Germinal center (tissue), 1 donor: ENCODE measurements at places on chromosomes 12 and 14.
A peak's percentile ranks its signal among the peaks of the same experiment; 100 is the strongest.

DNA sequence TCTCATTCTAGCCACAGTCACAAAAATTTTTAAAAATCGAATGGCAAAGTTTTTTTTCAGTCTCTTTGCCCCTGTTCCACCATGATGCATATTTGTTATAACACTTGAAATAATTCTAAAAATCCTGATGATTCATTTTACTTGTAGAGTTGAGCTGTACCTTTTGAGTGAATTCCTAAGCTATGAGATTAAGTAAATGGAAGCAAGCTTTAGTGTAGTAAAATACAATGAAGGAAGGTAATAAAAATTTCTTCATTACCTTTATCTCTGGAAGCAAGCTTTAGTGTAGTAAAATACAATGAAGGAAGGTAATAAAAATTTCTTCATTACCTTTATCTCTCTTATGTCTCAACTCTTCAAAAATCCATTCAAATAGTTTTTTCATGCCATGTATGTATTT, 46.1 kb downstream of the TMTC3 start:
- no peak for DNase-seq

DNA sequence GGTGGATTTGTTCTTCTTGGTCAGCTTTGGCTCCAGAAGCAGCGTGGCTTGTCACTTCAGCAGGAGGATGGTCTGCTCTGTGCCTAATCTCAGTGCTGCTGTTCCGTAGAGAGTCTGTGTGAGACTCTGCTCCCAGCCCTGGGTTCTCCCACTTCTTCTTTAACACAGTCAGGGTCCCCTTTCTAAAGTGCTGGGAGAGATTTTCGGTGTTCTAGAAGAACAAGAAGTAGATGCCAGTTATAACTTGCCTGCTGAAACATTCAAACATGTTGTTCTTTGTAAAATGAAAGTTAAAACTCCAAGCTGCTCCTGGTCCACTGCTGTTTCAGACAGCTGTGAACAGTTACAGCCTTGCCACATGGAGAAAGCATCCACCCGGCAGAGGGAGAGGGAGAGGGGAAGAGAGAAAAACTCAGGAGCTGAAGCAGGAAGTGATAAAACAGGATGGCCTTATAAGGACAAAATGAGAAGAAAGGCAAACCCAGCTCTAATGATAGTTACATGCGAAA, 55.2 kb upstream of the CERS5 start:
- DNase-seq: peak; percentile 24

- no peak for DNase-seq
These were observed 176.6 kb downstream of the FOXN3 start for GRCh38 chr14:89240414-89240813.

DNA sequence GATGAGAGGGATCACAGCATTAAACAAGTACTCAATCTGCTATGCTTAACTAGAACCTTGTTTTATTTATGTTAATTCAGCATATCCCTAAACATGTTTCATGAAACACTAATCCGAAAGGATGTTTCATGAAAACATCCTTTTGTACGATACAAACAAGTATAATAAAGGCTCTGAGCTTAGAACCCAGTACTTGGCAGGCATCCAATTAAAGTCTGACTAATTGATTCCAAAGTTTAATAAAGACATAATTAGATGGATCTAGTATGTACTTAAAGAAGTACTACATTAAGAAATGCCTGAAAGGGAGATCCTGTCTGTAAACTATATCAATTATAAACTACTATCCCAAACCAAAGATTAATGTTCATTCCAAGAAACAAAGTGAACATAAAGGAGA, 51.8 kb downstream of the SCAF11 start:
- no peak for DNase-seq

DNA sequence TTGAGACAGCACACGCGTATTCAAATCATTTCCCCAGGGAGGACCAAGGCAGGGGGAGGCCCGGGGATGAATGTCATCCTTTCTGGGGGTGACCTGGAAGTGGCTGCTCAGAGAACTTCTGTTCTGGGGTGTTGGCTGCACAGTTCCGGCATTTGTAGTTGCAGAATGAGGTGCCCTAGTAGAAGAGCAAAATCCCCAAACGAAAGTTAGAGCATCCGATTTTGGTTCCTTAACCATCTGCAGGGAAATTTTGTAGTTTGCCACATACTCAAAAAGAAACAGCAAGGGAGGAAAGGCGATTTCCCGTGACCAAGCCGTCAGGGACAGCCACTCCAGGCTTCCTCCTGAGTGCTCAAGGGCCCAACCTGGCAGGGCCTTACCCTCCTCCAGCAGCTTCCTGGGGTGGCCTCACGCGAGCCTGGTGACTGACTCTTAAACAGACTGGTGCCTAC, 13.0 kb upstream of the TRAF3 start:
- no peak for DNase-seq

- no peak for DNase-seq
These were observed 57.2 kb downstream of the LRP6 start for GRCh38 chr12:12209675-12210074.

DNA sequence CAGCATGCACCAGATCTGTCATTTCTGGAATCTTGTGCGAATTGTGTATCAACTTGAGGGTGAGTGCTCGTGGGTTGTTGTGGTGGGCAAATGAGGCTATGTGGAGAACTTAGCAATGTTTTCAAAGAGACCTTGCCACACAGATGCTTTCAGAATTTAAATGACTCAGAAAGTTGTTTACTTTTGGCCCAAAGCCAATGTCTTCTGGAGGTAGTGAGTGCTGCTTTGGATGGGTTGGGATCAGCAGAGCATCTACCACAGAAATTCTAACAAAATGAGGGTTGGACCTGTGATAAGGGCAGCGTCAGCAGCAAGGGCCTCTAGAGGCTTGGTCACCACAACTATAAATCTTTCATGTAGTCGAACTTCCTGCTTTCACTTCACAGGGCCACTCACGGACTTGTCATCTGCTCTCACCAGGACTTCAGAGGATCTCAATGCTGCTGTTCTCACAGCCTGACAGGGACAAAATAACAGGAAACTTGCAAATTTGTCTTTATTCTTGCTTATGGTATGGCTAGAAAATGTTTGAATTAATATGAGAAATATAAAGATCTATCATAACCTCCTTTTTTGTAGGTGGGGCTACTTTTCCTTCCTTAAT, 111.4 kb downstream of the DACT1 start:
- DNase-seq: no peak

DNA sequence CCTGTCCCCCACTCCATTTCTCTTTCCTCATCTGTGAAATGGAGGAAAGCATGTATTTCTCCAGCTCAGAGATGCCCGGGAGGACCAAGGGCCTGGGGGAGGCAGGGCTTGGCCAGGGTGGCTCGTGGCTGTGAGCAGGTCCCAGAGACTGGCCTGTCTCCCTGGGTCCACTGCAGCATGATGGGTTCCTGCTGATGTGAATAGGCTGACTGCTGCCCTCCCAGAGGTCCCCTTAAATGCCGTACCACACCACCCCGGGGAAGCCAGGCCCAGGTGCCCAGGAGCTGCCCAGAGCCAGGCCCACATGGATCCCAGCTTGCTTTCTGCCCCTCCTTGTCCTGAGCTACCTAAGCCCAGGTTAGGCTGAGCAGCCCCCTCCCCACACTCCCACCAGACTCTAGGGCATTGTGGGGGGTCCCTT, 158.2 kb upstream of the C14orf180 start:
- DNase-seq: no peak

GRCh38 chr12:89355243-89356068, 3.2 kb upstream of the DUSP6 start:
- no peak for DNase-seq

DNA sequence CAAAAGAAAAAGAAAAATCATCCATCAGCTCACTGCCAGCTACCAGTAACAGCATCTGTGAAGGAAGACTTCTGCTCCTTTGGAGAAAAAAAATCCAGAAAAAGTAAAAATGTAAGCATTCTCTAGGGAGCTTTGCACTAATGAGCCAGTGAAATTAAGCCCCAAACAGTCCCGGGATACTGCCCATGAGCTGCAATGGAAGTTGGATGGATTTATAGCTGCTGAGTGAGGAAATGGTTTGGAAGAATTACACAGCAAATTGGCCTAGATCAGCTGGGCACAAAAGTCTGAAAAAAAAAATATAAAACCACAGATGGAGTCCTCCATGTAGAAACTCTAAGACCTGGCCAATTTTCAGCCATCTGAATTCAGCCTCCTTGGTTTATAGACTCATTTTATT, 462.9 kb upstream of the USP15 start:
- no peak for DNase-seq

DNA sequence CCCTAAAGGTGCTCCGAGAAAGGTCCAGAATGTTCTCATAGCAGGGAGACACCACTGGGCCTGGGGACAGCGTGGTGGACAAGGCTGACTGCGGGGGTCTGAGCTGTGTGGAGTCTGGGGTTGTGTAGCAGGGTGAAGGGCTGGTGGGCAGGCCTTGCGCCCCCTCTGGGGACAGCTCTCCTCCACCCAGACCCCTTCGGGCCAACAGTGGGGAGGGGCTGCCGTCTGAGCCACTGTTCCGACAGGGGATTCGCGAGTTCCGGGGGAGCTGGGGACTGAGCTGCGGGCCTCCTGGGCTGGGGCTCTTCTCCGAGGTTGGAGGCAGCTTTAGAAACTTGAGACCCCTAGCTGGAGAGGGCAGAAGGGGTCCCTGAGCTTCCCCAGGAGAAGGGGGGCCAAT, 32.1 kb downstream of the NCKAP5L start:
- DNase-seq: no peak

GRCh38 chr14:94387051-94388026, 1.1 kb downstream of the SERPINA1 start:
- no peak for DNase-seq
